Breast epithelium (tissue), 4 donors: ENCODE measurements at places on chromosomes 3 and 15.

- no peak for DNase-seq
Observed at GRCh38 chr3:106130384-106131198, 261.8 kb upstream of the CBLB start.

GRCh38 chr3:72176537-72177041 is 391.6 kb upstream of the PROK2 start:
- no peak for DNase-seq

DNA sequence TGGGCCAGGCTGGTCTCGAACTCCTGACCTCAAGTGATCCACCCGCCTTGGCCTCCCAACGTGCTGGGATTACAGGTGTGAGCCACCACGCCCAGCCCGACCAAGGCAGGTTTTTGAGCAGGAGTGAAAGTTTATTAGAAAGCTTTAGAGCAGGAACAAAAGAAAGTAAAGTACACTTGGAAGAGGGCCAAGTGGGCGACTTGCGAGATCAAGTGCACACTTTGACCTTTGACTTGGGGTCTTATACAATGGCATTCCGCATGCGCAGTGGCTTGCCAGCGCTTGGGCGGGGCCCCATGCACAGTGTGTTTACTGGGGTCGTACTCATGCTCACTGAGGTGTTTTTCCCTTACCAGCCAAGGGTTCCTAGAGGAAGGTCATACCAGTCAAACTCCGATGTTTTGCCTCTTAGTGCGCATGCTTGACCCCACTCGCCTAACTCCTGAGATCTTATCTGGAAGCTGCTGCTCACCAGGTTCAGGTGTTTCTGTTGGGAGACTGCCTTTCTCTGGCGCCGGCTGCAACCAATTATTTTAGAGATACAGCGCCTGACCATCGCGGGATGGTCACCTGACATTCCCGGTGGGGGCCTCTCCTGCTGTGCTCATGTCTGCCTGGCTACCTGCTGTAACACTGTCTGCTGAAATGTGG is 46.9 kb upstream of the FLNB start:
- DNase-seq, result no peak

GRCh38 chr3:178435575-178435974 is 100.7 kb upstream of the KCNMB2 start:
- DNase-seq, result no peak

- no peak for DNase-seq
Observed at GRCh38 chr15:96421178-96421601, 90.7 kb downstream of the NR2F2 start.

- no peak for DNase-seq
Observed at GRCh38 chr15:63323798-63324563, 46.6 kb downstream of the APH1B start.

DNA sequence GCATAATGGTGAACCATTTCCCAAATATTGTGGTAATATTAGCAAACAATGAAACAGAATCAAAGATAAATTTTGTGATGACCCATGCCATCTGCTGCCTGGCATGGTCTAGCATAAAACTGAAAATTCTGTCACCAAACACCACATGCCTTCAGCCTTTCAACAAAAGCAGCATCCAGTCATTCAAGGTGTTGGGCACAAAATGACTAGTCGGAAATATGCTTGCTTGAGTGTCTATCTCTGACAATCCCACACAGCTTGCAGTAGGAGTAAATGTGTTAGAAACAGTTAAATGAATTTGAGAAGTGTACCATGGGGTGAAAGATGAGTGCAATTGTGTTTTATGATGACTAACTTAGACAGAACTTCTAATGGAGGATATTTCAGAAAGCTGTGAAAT is 61.7 kb upstream of the CDIN1 start:
- no peak for DNase-seq

- no peak for DNase-seq
Observed at GRCh38 chr3:71497971-71498444, 85.5 kb downstream of the FOXP1 start.

DNA sequence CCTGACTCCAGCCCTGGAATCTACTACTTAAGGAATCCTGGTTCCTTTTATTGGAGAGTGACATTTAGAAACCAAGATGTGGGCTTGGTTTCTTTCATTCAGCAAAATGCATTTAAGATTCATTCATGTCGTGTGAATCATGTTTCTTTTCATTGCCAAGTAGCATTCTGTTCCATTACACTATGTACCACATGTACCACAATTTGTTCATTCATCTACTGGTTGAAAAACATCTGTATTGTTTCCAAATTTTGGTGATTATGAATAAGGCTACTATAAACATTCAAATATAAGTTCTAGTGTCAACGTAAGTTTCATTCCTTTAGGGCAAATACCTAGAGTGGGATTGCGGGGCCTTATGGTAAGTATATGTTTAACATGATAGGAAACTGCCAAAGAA is 264.2 kb downstream of the VPS13C start:
- DNase-seq, result no peak

- peak; percentile 17 for DNase-seq
Observed at GRCh38 chr15:63944681-63944955, 101.7 kb downstream of the DAPK2 start.

GRCh38 chr3:122975163-122975923 is 52.2 kb downstream of the SEMA5B start:
- peak; percentile 44 for DNase-seq

DNA sequence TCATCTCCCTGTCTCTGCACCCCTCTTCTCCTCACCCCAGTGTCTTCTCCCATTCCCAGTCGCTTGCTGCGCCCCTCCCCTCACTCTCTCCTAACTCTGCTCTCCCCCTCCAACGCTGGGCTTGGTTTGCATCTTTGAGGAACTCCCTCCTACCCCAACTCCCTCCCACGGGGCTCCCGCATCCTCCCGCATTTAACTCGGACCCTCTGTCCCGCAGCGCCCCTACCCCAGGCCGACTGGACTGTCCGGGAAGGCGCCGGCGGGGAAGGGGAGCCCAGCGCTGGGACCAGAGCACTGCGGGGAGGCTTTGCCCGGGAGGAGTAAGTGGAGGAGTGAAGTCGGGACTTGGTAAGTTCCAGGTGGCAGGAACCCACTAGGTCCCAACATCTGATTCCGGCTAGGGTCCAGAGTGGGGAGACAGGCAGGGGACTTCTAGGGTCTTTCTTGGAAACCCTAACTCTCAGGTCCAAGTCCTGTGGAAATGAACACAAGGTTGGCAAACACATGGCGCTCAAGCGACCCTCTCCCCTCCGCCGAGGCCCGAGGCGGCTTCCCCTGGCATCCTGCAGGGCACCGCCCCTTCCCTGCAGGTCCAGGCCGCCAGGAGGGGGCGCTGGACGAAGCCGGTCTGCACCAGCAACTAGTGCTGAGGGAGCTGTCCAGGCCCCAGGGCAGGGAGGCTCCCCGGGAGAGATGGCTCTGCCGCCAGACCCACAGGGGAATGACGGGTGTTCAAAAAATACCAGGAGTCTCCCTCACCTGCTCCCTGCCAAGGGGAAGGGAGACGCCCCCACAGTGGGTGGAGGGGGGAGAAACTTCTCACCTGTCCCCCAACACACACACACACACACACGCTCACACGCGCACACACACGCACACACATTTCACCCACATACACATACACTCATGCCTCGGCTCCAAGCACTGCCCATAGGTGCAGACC is 53.2 kb downstream of the LHFPL4 start:
- DNase-seq, result no peak

- DNase-seq, result no peak
Observed at GRCh38 chr3:31932990-31933389, 48.1 kb downstream of the OSBPL10 start.

DNA sequence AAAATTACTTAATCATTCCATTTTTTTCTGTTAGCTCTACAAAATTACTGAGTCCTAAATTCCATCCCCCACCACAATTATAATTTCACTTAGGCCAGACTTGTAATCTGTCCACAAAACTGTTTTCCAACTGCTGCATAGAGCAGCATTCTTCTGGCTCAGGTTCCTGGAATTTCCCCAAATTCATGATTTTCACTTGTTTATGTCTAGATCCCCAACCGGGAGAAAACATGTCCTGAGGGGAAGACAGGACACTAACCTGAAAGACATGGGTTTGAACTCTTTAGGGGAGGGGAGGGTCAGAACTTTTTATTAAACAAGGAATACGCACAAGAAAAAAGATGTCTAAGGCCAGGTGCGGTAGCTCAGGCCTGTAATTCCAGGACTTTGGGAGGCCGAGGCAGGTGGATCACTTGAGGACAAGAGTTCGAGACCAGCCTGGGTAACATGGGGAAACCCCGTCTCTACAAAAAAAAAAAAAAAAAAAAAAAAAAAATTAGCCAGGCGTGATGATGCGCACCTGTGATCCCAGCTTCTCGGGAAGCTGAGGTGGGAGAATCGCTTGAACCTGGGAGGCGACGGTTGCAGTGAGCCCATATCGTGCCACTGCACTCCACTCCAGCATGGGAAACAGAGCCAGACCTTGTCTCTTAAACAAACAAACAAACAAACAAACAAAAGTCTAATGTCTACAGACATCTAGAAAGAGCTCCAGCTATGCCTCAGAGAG is 1.5 kb downstream of the ETFA start:
- no peak for DNase-seq

- DNase-seq, result no peak
Observed at GRCh38 chr3:163476179-163476578, 1602.1 kb downstream of the SI start.

GRCh38 chr15:92899948-92900730 is at the start of gene CHD2:
CHD2 (plus strand) TSS chr15:92900324; CDS start chr15:92901238, 914 bp downstream.
- DNase-seq, result peak; percentile 71

DNA sequence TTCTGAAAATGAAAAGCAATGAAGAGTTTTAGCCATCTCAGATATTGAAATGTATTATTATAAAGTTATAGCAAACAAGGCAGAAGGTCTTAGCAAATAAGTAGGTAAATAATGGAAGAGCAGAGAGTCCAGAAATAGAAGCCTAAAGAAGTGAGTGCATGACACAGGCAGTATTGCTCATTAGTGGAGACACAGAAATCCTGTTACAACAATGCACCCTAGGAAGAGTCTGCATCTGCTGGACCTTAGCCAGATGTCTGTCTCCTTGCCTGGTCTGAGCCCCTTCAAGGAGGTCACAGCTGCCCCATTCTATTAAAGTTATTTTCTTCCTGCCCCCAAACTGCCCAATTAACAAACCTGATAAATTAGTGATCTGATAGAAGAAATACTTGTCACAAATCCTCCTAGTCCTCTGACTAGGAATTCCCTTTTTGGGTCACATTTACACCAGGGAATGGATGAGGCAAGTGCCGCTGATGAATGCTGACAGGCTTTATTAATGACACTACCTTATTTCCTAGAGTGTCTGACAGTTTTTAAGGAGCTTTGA is 51.9 kb downstream of the HOMER2 start:
- DNase-seq, result no peak

DNA sequence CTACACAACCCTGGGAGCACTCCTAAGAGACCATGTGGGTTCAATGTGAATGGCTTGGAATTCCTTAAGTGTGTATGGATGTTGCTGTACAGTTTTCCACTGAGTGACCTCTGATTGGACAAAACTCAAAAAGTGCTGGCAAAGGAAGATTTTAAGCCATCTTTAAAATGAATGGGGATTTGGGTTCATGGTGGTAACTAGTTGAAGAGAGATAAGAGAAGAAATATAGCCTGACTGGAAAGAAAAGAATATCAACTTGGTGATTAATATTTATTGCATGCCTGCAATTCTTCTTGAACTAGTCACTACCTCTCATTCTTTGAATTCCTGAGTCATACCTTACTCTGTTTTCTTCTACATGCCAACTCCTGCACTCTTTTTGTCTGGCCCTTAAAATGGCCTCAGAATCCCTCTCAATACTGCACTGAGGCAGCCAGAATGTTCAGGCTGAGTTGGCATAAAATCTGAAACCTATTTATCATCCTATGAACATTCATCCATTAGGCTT is 124.7 kb downstream of the RPL22L1 start:
- DNase-seq, result no peak

DNA sequence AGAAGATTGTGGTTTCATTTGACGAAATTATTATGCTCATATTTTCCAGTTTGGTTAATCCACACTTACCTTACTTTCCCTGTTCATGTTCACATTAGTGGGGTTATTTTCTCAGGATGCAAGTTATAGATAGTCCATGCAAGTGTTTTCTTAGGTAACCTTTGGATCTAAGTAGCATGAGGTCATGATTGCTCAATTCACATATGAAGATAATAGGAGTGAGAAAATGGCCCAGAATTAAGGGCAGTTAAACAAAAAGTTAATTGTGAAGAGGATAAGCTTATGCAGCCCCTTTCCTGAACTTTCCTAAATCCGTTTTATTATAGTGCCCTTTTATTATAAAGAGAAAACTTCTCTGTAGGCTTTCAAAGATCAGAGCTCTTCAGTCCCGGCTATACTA is 83.4 kb downstream of the CD200R1L start:
- no peak for DNase-seq

- no peak for DNase-seq
Observed at GRCh38 chr3:8421267-8421666, 80.4 kb upstream of the LMCD1 start.

GRCh38 chr3:12024959-12025570 is 20.9 kb downstream of the SYN2 start:
- DNase-seq, result no peak

- DNase-seq, result no peak
Observed at GRCh38 chr3:194078045-194078821, 57.7 kb upstream of the HES1 start.

GRCh38 chr3:54619531-54619930 is 308.3 kb downstream of the LRTM1 start:
- DNase-seq, result no peak

GRCh38 chr3:178275311-178275710 is 260.9 kb upstream of the KCNMB2 start:
- DNase-seq, result no peak

DNA sequence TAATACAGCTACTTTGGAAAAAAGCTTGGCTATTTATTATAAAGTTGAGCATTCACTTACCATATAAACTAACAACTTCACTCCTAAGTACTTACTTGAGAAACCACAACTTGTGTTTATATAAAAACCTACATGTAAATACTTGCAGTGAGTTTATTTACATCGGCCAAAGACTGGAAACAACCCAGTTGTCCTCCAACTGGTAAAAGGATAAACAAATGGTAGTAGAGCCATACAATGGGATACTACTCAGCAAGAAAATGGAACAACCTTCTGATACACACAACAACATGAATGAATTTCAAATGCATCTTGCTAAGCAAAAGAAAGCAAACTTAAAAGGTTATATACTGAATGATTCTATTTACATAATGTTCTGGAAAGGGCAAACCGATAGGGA is 63.7 kb downstream of the SLC7A14 start:
- DNase-seq, result no peak

GRCh38 chr3:37443363-37444035 is 269.1 kb upstream of the LRRFIP2 start:
- no peak for DNase-seq

GRCh38 chr15:85652457-85652856 is 142.3 kb downstream of the KLHL25 start:
- no peak for DNase-seq

GRCh38 chr3:11185564-11186317 is 31.4 kb downstream of the HRH1 start:
- peak; percentile 90 for DNase-seq

- peak; percentile 38 for DNase-seq
Observed at GRCh38 chr3:46208167-46208704, at the start of gene CCR1. CCR1 (minus strand) TSS chr3:46208313; CDS start chr3:46204313, 4,000 bp downstream.
